ENCODE measurements at places on chromosomes 1 and 21. TPM values are rescaled to one million over a fixed set of nuclear protein-coding genes. Genes with fewer than 3 reads are reported as not detected.

DNA sequence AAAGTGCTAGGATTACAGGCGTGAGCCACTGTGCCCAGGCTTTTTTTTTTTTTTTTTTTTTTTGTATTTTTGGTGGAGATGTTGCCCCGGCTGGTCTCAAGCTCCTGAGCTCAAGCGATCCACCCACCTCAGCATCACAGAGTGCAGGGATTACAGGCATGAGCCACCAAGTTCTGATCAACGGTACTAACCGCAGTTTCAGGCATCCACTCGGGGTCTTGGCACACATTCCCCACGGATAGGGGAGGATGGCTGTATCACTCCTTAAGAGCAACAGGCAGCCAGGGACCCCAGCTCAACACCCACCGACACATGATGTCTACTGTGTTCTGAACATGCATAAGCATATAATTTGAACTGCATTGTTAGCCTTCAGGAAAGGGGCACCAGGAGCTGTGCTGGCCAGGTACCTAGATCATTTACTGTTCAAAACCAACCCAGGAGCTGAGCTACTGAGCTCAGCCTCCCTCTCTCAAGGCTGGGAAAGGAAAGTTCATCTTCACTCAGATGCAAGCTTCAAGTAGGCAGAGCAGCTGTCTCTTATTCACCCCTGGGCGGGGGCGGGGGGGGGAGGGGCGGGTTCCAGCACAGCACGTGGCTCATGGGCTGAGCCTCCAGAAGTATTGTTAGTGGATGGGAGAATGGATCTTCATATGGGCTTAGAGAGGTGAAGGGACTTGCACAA is 24.7 kb downstream of the CAPZB start:
- no peak for DNase-seq

DNA sequence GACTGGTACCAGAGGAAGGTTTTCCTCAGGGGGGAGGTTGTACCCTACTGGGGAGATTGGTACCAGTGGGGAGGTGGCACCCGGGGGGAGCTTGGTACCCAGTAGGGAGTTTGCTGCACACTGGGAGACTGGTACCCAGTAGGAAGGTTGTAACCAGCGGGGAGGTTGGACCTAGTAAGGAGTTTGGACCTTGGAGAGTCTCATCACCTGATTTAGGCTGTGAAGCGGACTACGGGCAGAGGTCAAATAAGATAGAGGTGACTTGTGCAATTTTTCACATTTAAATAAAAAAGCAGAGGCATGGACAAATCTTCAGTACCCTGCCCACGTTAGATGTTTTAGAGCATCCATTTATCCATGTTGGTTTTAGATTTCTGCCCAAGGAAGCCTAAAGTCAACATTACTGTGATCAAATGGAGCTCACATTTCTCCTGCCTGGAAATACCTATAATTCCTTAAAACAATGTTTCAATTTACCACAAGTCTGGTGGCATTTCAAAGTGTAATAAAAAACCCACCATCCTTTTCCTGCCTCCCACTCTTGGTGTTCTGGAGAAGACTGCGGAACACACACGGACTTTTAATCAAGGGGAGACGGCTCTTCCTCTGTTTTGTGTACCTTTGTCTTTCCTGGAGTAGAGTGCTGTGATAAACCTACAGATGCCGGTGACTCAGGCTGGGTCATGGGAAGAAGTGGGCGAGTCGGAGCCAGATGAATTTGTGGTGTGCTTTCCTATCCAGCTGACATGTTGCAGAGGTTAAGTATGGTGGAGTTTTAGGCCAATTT is 36.2 kb upstream of the MRPS6 start:
- DNase-seq: peak; percentile 90

GRCh38 chr1:53616927-53617326 is 122.0 kb downstream of the GLIS1 start:
- DNase-seq: no peak

GRCh38 chr1:89121641-89122040 is 4.3 kb downstream of the GBP2 start:
- no peak for DNase-seq

DNA sequence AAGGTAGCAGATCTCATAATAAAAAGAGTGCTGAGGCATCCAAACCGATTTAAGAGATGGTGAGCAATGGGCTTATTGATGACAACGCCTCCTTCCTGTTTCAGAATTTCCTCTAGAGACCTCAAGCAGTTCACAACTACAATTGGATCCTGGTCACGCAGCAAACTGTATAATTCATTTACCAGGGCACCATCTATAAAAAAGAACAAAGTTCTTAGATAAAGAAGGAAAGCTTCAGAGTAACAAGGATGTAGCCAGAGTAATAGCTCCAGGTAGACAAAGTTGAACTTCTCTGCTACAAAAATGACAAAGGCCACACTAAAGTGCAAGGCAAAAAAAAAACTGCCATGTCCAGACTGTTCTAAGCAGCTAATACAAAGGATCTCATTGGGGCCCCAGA is 3.4 kb downstream of the AP4B1 start:
- no peak for DNase-seq

DNA sequence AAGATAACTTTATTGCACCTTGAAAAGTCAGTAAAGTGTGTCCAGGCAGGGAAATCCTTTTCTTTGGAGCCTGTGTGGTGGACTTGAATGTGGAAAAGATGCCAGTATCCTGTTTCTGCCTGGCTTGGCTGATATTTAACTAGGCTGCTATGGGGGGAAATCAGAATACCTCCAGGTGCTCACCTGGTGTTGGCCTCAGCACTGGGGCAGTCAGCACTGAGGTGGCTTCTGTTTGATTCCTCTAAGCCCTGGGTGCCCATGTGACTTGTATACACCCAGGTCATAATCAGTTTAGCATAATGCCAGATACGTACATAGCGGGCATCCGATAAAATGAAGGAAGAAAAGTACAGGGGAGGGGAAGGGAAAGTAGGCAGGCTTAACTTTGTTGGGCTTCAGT is 7.2 kb downstream of the PHGDH start:
- no peak for DNase-seq

DNA sequence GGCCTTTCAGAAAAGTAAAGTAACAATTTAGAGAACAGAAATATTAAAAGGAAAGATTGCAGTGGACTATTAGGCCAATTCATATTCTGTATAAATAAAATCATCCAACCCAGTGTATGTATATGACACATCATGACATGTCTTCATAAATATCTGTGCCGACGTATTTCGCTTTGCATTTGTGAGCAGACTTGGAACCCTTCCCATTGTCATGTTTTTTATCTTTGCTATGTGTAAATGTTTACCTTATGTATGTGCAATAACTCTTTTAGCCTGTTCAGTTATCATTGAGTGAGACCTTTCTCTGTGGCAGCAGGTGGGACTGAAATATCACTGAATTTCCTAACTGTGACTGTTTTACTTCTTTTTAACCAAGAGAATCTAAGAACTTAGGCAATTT is 58.0 kb upstream of the FAM3B start:
- DNase-seq: peak; percentile 90

DNA sequence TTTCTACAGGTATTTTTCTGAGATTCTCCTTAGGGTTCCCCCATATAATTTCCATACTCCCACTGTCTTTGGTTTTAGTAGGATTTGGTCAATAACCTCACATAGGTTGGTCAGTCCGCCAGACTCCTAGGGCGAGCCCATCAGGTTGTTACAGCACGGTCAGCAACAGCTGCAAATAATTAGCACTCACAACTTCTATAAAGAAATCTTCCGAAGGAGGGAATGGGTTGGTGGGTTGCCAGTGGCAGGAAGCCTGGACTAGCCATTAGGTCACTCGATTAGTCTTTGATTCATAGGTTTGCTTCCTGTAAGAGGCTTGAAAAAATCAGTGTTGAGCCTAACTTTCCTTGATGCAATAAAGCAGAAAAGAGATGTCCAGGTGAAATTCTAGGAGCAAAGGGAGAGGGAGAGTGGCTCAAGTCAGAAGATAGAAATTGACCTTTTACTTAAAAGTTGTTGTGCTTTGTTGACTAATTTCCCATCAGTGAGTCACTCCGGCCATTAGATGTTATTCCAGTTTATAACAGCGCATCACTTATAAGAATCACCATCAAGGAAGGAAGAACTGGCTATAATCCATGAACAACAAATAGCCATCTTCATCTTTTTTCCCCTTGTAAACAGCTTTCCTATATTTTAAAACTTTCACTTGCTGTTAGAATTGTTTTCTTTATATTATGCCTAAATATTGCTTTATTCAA is 88.3 kb downstream of the TPR start:
- no peak for DNase-seq

DNA sequence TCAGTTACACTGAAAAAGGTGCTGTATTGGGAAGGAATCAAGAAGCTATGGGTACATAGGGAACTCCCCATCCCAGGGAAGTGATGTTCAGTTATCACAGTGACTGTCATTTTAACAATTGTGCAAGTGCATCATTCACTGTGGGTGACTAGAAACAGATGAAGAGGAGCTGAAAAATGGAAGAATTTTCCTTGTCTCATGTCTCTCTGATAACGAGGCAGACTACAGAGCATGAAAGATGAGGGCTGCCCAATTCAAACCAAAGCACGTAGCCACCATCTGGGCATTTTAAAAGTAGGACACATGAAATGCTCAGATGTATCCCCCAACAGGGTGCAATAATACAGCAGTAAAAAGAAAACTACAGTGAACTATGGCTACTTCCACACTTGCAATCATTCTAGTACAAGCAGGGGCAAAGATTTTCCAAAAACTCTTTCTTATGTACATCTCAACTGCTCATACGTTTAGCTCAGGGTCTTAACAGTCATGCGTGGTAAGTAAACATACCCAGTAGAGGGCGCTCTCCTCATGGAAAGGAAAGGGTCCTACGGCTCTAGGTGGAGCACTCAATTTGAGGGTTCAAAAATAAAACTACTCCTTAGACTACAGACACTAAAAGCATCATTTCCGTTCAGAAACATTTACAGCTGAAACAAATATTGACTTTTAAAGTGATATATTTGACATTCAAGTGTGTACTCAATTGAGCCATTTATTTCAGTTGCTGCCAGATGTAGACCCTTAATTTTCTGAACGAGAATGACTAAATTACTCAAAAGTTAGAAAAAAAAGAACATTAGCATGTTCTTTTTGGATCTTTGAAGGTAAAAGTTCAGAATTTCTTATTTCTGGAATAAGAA is 143.2 kb downstream of the KCTD3 start:
- peak; percentile 59 for DNase-seq

GRCh38 chr1:158257888-158258287 is 3.7 kb downstream of the CD1A start:
- no peak for DNase-seq

GRCh38 chr1:160578525-160579191 is 638 bp downstream of the CD84 start:
- no peak for DNase-seq

DNA sequence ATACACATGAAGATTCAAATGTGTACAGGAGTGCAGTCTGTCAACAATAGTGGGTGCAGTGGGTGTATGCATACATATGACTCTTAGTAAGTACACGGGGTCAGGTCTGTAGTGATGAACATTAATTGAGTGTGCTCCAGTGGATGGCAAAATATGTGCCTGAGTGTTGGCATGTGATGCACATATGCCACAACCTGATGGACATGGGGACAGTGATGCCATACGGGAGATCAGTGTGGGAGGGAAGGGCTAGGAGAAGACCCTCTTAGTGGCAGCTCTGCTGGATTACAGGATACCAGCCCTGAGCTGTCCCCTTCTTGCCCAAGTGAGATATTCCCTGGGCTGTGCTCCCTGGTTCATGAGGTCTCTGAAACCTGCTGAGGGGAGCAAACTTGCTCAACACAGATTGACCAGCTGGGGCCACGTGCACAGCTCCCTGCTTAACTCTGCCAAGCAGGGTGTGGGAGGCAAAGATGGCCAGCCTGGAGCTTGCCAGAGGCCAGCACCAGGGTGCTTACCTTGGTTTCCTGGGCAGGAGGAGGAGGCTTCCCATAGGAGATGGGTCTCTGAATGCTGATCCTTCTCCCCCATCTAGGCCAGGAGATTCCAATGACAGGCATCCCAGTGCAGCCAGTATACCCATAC is 2.2 kb downstream of the SHISA4 start:
- no peak for DNase-seq

DDAH1 gene
- total RNA-seq: 1.6 TPM

NECTIN4 gene
- total RNA-seq: 108 TPM

CASQ1 gene
- total RNA-seq: not detected
